ENCODE measurements at places on chromosomes 4 and X. TPM values are rescaled to one million over a fixed set of nuclear protein-coding genes. Genes with fewer than 3 reads are reported as not detected.

Gene BANK1
- total RNA-seq: 12.4 TPM

Gene PAGE5
- total RNA-seq: not detected

Gene BCAP31
- total RNA-seq: 129 TPM

Gene SHOX
- not detected for total RNA-seq

Gene ETDA
- not detected for total RNA-seq

DNA sequence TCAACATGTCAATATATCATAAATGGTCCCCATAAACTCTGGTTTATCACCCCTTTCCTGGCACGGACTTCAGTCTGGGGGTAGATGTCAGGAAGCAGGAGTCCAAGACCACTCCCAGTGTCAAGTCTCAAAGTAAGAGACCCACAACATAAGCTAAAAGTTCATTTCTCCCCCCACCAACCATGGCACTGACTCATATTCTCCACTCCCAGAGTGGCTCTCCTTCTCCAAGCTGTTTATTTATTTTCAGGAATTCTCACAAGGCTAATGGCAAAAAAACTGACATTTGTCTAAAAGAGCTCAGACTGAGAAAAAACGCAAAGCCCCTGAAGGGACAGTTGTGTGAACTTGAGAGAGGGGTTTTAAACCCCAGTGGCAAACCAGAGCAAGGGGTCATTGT lies 217.0 kb downstream of the RAB28 start:
- no peak for DNase-seq

DNA sequence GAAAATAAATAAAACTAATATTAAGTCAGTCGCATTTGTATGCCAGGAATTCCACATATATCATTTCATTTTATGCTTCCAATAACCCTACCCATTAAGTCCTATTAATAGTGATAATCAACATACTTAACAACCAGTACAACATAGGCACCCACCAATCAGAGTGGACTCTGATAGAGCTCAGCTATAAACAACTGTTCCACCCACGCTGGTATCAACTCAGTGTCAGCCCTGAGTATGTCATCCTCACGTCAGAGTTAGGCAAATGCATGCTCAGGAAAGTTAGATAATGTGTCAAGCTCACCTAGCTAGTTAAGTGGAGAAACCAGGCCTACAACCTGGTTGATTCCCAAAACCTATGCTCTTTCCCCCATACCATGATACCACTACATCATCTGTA lies 89.3 kb downstream of the SMARCA1 start:
- no peak for DNase-seq

GRCh38 chr4:112508356-112508755 lies 7.6 kb downstream of the NEUROG2 start:
- DNase-seq: no peak

DNA sequence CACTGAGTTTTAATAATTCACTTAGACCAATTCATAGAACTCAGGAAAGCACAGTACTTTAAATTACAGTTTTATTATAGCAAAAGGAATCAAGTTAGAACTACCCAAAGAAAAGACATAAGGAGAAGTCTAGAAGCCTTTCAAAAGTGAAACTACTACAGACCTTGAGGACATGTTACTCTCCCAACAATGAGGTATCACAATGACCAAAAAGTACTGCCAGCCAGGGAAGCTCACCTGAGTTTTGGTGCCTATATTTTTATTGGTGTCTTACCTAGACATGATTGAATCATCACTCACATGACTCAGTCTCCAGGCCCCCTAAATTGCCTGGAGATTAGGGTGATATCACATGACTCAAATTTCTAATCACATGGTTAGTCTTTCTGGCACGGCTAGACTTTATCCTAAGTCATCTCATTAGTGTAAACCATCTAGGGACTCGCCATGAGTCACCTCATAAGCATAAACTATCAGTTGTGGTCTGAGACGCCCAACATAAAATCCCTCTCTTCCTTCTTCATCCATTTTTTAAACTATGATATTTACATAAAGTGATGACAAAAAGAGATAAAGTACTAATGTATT lies 372.3 kb downstream of the TMA16 start:
- no peak for DNase-seq

DNA sequence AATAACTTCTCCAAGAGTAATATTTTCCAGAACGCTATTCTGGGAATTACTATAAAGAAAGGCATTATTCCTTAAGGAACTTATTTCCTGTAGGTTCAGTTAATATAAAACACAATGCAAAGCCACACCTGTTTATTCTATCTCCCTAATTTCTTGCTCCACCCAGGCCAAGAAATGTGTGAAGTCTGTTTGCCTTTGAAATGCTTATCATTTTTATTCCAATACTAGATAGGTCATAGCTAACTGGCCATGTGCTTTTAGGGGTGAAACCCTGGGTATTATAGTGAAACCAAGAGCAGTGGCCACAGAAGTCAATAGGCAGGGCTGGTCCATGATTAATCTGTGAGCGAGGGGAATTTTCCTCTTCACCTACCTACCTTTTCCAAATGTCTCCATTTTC lies 14.8 kb downstream of the CXCL3 start:
- no peak for DNase-seq

DNA sequence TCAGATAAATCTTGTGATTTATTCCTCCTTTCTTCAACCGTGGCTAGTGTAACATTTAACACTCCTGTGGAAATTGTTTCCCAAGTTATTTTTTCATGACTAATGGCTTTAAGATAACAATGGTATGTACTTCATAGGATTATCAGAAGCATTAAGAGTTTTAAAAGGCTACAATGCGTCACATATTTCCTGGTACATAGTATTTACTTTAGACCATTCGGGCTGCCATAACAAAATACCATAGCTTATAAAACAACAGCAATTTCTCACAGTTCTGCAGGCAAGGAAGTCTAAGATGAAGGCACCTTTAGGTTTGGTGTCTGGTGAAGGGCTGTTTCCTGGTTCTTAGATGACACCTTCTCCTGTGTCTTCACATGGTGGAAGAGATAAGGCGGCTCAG lies 158.6 kb downstream of the PAPSS1 start:
- DNase-seq: no peak

GRCh38 chrX:155434906-155435743 lies 23.3 kb downstream of the F8A3 start:
- peak; percentile 77 for DNase-seq

GRCh38 chr4:88573995-88574394 lies 18.3 kb upstream of the HERC3 start:
- DNase-seq: no peak

GRCh38 chrX:23390979-23391378 lies 56.3 kb downstream of the PTCHD1 start:
- DNase-seq: no peak

DNA sequence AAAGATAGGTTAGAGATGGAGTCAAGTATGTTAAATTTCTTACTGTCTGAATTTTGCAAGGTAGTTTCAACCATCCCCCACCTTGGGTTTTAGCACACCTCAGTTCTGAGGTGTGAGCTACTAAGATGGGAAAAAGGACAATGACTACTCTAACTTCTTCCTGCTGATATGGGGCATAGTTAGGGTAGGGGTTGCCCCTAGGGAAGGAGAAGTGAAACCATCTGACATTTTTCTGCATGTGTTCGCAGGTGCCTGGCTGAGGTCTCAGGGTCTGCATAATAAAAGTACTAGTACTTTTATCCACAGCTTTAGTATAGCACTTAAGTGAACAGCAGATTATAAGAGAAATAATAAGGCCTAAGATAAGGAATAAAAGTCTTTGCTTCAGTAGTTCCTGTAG lies 129.5 kb upstream of the CYSLTR1 start:
- DNase-seq: no peak

GRCh38 chr4:23923141-23923540 lies 33.3 kb upstream of the PPARGC1A start:
- no peak for DNase-seq

DNA sequence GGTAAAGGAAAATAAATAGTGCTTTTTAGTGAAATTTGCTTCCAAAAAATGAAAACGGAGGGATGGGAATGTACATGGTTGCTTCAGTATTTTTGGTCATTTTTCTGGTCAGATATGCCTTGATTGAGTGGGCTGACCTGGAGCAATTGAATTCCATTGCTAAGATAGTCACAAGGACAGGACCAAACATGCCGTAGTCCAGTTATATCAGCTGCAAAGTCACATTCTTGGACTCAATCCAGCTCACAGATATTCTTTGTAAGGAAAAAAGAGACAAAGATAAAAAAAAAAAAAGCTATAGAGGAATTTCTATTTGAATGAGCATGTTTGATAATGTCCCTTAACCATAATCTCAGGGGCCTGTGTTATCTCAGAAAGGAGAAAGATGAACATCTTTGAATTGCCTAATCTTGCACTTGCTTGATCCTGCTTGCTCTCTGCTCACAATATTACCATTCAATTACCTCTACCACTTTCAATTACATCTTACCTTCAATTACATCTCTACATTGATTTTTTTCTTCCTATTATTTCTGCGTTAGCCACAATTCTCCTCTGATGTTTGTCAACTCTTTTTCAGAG lies 75.4 kb upstream of the PACRGL start:
- no peak for DNase-seq

Data from posterior vena cava (tissue), 2 donors.